ENCODE measurements at places on chromosomes 11 and 22. TPM values are rescaled to one million over a fixed set of nuclear protein-coding genes. Genes with fewer than 3 reads are reported as not detected.

Gene MOGAT2
- total RNA-seq = not detected

- DNase-seq = no peak
Observed at GRCh38 chr11:120750647-120751549, 239.3 kb downstream of the GRIK4 start.

DNA sequence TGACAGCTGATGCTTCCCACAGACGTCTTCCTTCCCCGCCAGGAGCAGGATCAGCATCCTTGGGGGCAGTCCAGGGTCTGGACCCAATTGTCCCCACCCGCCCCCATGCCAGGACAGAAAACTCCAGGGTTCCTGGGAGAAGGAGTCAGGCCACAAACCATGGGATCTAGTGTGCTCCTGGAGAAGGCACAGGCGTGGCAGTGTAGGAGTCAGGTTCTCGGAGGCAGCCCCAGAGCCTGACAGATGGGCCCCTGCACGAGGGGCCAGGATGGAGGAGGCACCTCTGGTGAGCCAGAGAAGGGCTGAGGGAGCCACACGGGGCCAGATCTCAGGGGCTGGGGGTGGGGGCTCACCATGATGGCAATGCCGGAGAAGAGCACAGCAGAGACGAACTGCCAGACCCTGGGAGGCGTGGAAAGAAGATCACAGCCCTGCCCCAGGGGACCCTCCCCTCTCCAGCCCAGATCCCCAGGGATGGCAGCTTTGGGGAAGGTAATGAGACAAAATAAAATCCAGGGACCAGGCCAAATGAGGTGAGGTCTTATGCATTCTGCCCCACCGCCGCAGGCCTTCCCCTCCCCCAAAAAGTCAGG is 13.6 kb downstream of the TP53I11 start:
- no peak for DNase-seq

- DNase-seq = peak; percentile 50
Observed at GRCh38 chr22:43884600-43885318, 7.1 kb downstream of the PNPLA5 start.

DNA sequence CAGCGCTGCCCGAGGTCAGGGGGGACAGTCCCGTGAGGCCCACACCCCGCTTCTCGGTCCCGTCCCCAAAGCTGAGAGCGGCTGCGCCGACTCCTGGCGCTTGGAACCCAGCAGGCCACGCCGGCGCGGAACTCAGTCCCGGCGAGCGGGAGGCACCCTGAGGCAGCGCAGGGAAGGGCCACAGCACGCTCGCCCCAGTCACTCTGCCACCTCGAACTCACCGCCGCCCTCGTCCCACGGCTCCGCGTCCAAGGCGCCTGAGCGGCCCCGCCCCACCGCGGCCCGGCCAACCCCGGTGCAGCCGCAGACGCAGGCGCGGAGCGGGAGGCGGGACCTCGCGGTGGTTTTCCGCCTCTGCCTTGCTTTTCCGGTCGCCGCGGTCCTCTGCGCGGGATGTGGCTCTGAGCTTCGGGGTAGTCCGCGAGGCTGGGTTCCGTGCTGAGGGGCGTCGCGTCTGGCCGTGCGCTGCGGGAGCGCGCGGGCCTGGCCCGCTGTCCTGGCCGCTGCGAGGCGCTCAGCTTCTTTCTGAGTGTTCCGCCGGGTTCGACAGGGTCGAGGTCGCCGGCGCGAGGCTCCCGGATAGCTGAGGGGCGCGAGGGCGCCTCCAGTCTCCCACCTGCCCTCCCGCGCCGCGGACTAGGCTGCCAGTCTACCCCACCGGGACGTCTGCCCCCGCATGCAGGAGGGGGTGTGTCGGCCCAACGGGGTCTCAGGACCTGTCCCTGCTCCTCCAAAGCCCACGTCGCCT is at the start of gene CDPF1:
Gene CDPF1 (minus strand): TSS at position 259 of the 748 bp plus-strand sequence. CDS start 2,009 bp downstream, outside the sequence.
- peak; percentile 92 for DNase-seq
